ENCODE measurements at places on chromosomes 2 and 18.

DNA sequence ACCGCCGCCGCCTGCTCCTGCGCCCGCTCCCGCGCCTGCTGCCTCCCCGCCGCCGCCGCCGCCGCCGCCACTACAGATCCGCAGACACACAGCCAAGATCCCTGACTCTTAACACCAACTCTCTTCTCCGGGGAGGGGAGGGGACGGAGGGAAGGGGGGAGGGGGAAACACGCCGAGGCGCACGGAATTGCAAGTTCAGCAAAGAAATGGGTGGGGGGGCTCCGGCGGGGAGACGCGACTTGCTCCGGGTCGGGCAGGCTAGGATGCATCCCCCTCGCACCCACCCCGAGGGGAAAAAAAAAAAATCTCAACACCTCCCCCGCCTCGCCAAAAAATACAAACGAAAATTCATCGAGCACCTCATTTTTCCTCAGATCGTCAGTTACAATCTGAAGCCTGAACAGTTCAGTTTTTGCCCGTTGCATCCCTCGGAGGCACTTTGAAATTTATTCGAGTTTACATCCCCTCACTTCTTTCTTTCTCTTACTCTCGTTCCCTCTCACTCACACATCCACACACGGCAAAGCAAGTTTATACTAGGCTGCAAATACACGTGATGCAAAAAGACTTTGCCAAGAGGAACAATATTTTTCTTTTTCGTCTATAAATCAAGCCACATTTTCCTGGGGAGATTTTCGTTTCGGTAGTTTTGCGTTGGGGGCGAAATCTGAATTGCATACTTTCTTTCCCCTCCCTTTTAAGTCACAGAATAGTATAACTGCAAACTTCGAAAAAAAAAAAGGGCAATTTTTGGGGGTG is at the start of gene TCF4:
TCF4 (minus strand) TSS at position 82 of the 759 bp plus-strand sequence. CDS start 1,076 bp downstream, outside the sequence.
- no peak for DNase-seq

DNA sequence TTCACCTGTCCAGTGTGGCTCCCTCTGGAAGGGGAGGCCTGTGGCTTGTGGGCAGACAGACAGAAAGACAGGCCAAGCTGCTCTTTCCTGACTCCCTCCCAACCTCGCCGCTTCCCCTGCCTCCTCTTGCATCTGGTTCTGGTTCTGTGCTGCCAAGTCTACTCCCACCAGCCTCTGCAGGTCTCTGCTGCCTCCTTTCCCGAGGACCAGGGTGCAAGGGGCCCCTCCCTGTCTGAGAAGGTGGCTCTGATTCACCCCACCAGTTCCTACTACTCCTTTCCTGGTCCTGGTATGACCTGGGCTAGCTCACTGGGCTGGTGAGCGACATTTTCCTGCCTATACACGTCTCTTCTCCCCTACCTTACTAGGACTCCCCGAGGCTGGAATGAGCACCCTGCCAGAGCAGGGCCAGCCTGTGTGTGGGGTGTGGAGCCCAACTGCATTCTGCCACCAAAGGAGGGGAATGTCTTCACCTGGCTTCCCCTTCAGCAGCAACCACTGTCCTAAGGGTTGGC is 238.5 kb downstream of the CELF4 start:
- no peak for DNase-seq

DNA sequence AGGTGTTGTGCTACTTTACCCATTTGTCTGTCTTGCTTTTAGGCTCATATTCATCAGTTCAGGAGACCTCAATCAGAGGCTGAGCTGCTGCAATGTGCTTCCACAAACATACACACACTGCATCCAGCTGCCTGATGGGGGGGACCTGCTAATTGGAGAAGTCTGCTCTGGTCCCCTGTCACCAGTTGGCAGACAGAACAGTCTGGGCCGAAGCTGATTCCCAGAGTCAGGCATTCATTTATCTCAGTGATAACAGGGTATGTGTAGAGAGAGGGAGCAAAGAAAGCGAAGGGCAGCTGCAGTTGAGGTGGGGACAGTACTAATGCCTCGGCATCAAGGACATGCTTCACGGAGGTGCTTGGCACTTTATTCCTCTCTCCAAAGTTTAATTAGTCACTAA is 584.3 kb upstream of the PIK3C3 start:
- no peak for DNase-seq

GRCh38 chr2:5683471-5683870 is 8.7 kb upstream of the SOX11 start:
- DNase-seq = no peak

GRCh38 chr18:62827397-62827796 is 112.1 kb downstream of the PHLPP1 start:
- no peak for DNase-seq

DNA sequence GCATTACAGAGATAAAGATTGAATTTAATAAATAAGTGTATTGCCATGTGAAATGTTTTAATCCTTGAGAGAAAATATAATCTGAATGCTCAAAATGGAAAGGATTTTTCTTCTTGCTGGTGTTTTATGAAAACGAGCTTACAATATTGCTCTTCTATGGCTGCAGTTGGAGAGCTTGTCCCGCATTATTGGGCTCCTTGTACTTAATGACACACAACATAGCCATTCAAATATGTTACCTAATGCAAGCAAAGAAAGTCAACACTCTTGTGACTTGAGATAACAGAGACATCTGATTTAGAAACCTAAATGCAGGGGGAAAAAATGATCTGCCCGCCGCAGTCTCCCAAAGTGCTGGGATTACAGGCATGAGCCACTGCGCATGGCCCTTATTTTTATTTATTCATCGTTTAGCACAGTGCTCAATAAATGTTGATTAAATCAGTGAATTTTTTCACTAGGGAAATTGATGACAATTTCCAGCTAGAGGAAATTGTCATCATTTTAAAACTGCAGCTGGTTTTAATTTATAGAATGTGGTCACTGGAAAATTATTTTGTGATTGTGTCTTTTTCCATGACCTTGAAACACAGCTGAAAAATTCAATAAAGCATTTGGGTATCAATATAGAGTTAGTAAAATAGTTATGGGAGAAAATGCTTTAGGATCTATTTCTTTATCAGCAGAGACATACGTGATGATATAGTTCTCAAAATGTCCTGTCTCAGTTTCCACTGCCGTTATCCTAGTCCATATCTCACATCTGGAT is 2.4 kb upstream of the PRKD3 start:
- DNase-seq = no peak
